ENCODE measurements at places on chromosomes 1 and 21. TPM values are rescaled to one million over a fixed set of nuclear protein-coding genes. Genes with fewer than 3 reads are reported as not detected.

GRCh38 chr1:74637296-74637695, 36.3 kb downstream of the ERICH3 start:
- no peaks in the 10 kb centered on the region for H3K4me1 ChIP-seq
- no peak overlapping the region for H3K27ac ChIP-seq
- DNase-seq = no peak
- no peaks in the 10 kb centered on the region for H3K36me3 ChIP-seq

DNA sequence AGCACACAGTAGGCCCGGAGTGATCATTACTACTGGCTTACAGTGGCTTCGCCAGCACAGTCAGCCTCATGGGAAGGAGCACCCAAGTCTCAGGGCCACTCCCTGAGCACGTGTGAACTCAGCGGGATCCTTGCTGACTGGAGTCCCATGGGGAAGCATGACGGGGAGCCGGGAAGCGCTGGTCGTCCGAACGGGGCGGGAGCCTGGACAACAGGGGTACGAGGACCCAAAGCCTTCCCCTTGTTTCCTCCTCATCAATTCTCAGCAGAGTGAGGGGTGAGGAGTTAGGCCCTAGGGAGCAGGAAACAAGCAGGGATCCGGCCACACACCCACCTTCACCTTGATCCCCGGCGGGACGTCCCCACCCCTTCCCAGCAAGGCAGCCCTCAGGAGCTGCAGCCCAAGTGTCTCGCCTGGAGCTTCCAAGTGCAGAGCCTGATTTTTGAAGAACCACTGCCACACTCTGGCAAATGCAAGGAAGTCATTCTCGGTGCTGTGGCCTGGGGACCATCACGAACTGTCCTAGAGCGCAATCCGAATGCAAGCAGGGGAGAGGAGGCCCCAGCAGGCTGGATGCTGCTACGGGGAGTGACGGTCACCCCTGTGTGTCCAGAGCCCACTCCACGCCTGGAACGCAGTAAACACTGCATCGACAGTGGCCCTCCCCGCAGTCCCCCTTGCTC, 35.5 kb downstream of the TOMM20 start:
- H3K36me3 ChIP-seq = no peaks in the 10 kb centered on the region
- no peaks in the 10 kb centered on the region for H3K27me3 ChIP-seq
- peaks cover 9% of the 10 kb centered on the region for H3K4me1 ChIP-seq

DNA sequence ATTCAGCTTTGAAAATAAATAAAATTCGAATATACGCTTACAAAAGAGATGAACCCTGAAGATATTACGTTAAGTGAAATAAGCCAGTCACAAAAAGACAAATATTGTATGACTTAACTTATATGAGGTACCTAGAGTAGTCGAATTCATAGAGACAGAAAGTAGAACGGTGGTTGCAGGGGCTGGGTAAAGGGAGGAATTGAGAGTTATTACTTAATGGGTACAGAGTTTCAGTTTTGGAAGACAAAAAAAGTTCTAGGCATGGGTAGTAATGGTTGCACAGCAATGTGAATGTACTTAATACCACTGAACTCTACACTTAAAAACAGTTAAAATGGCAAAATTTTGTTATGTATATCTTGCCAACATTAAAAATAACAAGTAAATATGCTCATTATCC, 48.6 kb upstream of the ZNHIT6 start:
- no peak overlapping the region for H3K27ac ChIP-seq
- H3K27me3 ChIP-seq = no peaks in the 10 kb centered on the region
- no peak for DNase-seq
- H3K4me1 ChIP-seq = no peaks in the 10 kb centered on the region
- H3K4me3 ChIP-seq = no peak overlapping the region

GRCh38 chr1:52531249-52531872, 21.5 kb downstream of the TUT4 start:
- no peaks in the 10 kb centered on the region for H3K27me3 ChIP-seq
- DNase-seq = no peak
- no peaks in the 10 kb centered on the region for H3K36me3 ChIP-seq
- H3K27ac ChIP-seq = no peak overlapping the region
- H3K4me3 ChIP-seq = no peak overlapping the region

The ACTL8 gene
- total RNA-seq = not detected

The GJA9 gene
- not detected for total RNA-seq

The SLAMF8 gene
- total RNA-seq = 2.0 TPM

All from CD4-positive, alpha-beta memory T cell (primary cell).